ENCODE measurements at places on chromosomes 1 and 21.

DNA sequence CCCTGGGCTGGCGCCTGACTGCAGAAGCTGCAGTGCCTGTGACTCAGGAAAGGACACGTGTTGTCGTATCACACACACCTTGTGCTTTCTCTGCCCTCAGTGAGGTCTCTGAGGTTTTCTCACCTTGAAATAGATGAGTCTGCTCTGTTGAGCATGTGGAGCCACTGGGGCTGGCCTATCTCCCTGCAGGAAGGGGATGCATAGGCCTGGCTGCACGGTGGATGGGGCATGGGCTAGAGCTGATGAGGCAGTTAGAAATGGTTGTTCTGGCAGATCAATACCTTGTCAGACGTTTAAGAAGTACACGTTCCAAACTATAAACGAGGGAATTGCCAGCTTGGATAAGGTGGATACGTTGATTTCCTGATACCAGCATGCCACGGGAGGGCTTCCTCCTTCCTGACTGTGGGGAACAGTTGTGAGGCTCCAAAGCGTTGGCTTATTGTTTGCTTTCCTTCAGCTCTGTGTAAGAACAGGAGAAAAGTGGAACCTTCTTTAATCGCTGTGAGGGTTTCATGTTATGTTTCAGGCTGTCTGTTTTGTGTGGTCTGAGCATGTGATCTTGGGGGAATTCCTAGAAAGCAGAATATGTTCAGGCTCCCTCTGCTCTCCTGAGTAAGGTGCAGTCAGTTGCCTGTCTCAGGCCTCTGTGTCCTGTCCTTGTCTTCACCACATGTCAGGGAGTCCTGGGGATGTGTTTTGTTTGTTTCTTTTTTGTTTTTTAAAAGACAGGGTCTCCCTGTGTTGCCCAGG, 44.8 kb downstream of the PCNT start:
- no peak for DNase-seq

GRCh38 chr21:31780944-31781343, 49.0 kb upstream of the SCAF4 start:
- no peak for DNase-seq

GRCh38 chr1:167171286-167171929, 49.3 kb upstream of the POU2F1 start:
- no peak for DNase-seq

DNA sequence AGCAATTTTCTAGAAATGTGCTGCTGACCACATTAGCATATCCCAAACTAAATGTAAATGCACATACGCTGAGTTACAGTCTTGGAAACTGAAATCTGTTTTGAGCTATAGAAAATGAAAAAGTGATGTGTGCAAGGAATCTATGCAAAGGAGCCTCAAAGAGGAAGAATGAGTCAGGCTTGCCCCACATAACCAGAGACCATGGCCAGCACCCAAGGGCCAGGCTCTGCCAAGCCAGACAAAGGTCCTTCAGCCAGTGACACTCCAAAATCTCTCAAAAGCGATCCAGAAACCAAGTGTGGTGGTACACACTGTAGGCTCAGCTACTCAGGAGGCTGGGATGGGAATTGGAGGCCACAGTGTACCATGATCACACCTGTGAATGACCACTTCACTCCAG, 195.2 kb downstream of the TOMM20 start:
- DNase-seq: peak; percentile 62

DNA sequence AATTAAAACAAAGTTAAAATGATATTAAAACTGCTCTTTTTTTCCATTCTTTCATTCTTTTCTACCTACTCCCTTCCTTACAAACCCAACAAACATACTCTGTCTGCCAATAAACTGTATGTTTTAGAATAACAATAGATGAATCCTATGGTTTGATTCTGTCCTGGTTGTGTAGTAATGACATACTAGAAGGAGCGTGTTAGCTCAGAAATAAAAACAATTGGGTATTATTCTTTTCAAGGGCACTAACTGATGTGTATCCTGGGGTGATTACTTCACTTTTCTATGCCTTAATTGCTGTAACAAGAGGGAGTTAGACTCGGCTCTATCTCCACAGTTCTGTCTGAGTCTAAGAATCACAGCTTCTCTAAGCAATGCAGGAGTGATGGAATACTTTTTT, 194.4 kb downstream of the GIPC2 start:
- DNase-seq: no peak

DNA sequence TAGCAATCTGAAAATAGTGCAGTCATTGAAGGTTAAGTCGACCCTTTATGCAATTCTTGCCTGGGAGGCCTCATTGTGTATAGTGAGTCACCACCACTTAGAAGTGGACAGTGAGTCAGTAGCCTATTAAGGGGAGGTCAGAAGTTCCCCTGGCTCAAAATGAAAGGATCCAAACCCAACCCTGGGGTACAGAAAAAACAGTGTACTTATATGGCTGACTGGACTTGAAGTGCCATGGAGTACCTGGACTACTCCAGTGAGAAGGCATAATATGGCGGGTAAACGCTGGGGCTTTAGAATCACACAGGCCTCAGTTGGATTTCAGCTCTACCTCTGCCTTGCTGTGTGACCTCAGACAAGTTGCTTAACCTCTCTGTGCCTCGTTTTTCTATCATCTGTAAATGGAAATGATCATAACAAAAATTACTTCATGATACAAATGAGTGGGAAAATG, 2.2 kb upstream of the BCL9 start:
- peak; percentile 29 for DNase-seq

GRCh38 chr1:243597383-243597782, 252.7 kb downstream of the AKT3 start:
- DNase-seq: no peak

- no peak for DNase-seq
Observed at GRCh38 chr1:85229574-85230097, 28.8 kb upstream of the SYDE2 start.

GRCh38 chr1:60809204-60809980, 273.0 kb upstream of the NFIA start:
- DNase-seq: no peak

DNA sequence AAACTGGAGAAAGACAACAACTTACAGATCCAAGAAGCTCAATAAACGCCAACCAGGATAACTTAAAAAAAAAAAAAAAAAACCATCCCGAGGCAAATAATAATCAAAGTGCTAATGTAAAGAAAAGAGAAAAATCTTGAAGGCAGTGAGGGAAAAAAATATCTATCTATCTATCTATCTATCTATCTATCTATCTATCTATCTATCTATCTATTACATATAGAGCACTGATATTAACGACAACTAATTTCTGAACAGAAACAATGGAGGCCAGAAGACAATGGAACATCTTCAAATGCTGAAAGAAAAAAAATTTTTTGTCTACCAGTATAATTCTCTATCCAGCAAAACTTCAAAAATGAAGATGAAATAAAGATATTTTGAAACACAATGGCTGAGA, 18.0 kb downstream of the PACC1 start:
- no peak for DNase-seq

GRCh38 chr1:163315773-163316374, 5.9 kb upstream of the NUF2 start:
- peak; percentile 17 for DNase-seq

DNA sequence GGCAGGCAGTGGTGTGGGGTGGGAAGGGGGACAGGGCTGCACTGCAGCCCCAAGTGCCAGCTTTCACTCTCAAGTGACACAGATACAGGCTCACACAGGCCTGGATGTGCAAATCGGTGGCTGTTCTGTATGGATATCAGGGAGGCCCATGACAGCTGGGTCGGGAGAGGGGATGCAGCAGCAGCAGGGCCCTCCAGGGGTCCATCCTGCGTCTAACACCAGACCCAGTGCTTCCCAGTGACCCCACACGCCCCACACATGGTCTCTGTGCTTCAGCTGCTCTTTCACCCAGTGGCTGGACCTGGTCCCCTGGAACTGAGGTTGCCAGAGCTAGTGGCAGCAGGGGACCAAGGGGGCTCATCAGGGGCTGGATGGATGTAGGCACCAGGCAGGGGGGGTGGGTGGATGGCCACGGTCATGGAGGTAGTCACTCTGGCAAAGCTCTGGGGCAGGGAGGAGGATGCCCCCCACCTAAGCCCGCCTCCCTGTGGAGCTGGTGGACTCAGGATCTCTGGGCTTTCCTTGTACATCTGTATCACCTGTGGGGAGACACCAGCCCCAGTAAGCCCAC, 13.9 kb downstream of the BTBD19 start:
- DNase-seq: no peak

GRCh38 chr21:27034796-27035195, 67.9 kb upstream of the ADAMTS5 start:
- DNase-seq: no peak

GRCh38 chr1:75612976-75613375, 2.1 kb upstream of the SLC44A5 start:
- no peak for DNase-seq

DNA sequence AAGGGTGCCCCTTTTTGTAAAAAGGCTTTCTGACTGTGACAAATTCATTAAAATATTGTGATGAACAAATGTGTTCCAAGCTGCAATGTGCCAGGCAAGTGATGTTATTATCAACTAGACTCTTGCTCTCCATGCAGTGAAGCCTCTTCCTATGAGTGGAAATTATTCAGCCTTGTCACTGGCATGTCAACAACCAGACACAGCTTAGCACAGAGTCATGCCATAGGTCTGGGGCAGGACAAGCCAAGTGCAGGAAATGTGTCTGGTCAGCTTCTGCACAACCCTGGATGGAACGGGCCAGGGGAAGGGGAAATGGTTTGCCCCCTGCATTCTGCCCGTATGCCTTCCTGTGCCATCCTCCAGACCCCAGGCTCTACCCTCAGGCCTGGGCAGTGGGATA, 27.4 kb upstream of the GJA5 start:
- no peak for DNase-seq
